ENCODE measurements at places on chromosomes 5 and 9. TPM values are rescaled to one million over a fixed set of nuclear protein-coding genes. Genes with fewer than 3 reads are reported as not detected.

ZNF462 gene
- total RNA-seq = 25.4 TPM

FAM200C gene
- 2.8 TPM for total RNA-seq

CDKN2AIPNL gene
- 16.5 TPM for total RNA-seq

SPATA9 gene
- total RNA-seq = not detected

VAV2 gene
- 34.6 TPM for total RNA-seq

TLX3 gene
- not detected for total RNA-seq

PCDHB16 gene
- 4.1 TPM for total RNA-seq

SPARC gene
- total RNA-seq = 1,248 TPM

ANKDD1B gene
- 3.7 TPM for total RNA-seq

SPINK7 gene
- not detected for total RNA-seq

PITX1 gene
- not detected for total RNA-seq

PCDHB7 gene
- 2.8 TPM for total RNA-seq

LTC4S gene
- total RNA-seq = 22.6 TPM

- no peak for DNase-seq
Observed at GRCh38 chr5:54745599-54745998, 228.0 kb downstream of the SNX18 start.

GRCh38 chr5:125835293-125836172 lies 587.7 kb upstream of the GRAMD2B start:
- peak; percentile 63 for DNase-seq

GRCh38 chr9:97502222-97502983 lies 937 bp downstream of the TMOD1 start:
- no peak for DNase-seq

DNA sequence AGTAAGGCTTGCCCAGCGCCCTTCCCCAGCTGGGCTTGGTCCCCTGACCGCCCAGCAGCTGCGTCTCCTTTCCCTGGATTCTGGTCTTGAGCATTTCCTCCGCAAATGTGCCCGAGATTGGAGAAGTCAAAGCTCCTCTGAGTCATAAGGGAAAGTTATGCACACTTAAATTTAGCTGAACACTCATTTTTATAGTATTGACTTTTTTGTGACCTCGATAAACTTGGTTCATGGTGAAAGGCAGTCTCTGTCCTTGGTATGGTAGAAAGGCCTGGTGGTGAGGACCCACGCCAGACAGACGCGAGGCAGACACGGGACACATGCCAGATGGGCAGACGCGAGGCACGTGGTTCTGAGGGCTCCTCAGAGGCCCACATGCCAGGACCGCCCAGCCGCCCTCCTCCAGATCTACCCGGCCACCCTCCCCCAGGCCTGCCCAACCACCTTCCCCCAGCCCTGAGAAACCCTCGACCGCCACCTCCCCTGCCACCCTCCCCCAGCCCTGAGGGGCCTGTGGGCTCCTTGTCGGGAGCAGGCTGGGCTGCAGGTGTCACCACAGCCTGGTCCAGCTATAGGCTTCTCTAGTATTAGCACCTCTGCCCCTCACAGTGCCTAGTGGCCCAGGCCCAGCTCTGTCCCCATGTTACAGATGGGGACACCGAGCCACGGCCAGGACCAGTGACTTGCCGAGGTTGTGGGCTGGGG lies 60.9 kb upstream of the CACNA1B start:
- peak; percentile 60 for DNase-seq

- no peak for DNase-seq
Observed at GRCh38 chr9:115591584-115591984, 473.6 kb upstream of the TNC start.

GRCh38 chr5:13189532-13189931 lies 755.0 kb downstream of the DNAH5 start:
- DNase-seq = no peak

- DNase-seq = no peak
Observed at GRCh38 chr5:57889558-57889957, 406.9 kb upstream of the ACTBL2 start.

GRCh38 chr9:96015876-96016686 lies 140.6 kb downstream of the ERCC6L2 start:
- DNase-seq = no peak

DNA sequence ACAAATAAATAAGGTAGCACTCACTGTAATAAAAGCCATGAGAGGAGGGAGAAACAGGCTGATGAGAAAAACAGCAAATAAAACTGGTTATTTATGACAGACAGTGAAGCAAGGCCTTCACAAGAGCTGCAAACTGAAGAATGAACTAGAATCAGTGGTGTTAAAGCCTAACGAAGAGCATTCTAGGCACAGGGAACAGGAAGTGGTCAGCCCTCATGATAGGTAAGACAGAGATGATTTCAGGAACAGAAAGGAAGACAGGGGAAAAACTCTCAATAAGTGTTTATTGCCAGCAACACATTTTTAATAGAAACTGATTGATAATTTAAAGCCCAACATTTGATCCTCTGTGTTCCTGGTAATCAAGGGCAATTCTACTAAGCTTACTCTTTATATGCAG lies 124.5 kb downstream of the EDIL3 start:
- no peak for DNase-seq

- no peak for DNase-seq
Observed at GRCh38 chr9:21656776-21657674, 145.4 kb upstream of the MTAP start.

GRCh38 chr9:134419684-134420076 lies 93.4 kb downstream of the RXRA start:
- no peak for DNase-seq

GRCh38 chr5:19564036-19564435 lies 424.0 kb downstream of the CDH18 start:
- no peak for DNase-seq

- no peak for DNase-seq
Observed at GRCh38 chr9:99782962-99783718, 38.5 kb upstream of the NR4A3 start.

- no peak for DNase-seq
Observed at GRCh38 chr9:95266649-95267048, 50.9 kb downstream of the FANCC start.

GRCh38 chr9:117906763-117907162 lies 202.6 kb downstream of the TLR4 start:
- no peak for DNase-seq

DNA sequence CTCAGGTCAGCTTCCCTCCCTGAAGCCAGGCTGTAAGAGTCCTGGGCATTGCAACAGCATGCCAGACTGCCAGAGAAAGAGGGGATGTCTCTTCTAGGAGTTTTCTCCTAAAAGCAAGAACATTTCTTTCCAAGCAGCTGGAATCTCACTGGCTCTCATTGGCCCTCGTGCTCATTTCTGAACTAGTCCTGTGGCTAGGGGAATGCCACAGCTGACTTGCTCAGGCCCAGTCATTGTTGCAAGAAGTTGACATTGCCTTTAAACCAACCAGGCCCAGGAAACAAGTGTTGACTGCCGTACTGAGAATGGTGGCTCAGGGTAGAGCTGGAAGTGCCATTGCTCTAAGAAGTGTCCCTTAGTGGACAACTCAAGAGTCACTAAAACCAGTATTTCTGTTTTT lies 15.0 kb upstream of the CEP120 start:
- no peak for DNase-seq

GRCh38 chr5:179271428-179271734 lies 73.9 kb downstream of the ADAMTS2 start:
- no peak for DNase-seq

- no peak for DNase-seq
Observed at GRCh38 chr9:117815315-117815714, 111.1 kb downstream of the TLR4 start.

DNA sequence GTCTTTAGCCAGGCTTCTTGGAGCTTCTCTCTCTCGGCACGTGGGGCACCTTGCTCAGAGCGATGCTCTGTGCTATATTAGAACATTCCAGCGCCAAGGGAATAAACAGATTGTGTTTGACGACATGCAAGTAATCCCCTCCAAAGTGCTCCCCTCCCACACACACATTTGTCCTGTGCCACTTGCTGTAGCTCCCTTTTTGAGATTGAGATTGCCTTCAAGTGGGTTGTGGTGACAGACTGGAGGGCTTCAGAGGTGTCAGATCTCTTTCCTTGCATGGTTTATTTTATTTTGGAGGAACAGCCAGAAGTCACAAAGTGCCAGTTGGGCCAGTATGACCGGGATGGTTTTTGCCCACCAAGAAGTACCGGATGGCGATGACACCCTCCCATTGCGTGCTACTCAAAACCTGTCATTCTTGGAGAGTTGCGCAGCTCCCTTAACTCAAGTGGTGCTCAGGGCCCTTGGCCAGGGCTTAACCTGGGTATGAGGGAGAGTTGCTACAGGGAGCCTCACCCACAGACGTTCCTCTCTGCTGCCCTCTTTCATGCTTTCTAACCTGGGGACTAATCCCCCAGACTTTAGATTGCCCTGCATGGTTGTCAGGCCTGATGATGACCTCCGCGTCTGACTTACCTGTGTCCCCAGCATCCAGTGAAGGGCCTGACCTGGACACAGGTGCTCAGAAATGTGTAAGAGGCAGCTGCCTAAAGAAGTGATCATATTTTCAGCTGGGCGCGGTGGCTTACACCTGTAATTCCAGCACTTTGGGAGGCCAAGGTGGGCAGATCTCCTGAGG lies 18.8 kb upstream of the RPL26L1 start:
- DNase-seq = peak; percentile 84

GRCh38 chr5:175216991-175217390 lies 227.0 kb downstream of the DRD1 start:
- no peak for DNase-seq

GRCh38 chr9:131306397-131307004 lies 17.0 kb downstream of the PLPP7 start:
- no peak for DNase-seq

GRCh38 chr5:145218019-145218418 lies 617.1 kb downstream of the PRELID2 start:
- DNase-seq = no peak

GRCh38 chr9:126886034-126886822 lies 25.8 kb downstream of the ZBTB34 start:
- DNase-seq = peak; percentile 40
